ENCODE measurements at places on chromosomes 1 and 21.

DNA sequence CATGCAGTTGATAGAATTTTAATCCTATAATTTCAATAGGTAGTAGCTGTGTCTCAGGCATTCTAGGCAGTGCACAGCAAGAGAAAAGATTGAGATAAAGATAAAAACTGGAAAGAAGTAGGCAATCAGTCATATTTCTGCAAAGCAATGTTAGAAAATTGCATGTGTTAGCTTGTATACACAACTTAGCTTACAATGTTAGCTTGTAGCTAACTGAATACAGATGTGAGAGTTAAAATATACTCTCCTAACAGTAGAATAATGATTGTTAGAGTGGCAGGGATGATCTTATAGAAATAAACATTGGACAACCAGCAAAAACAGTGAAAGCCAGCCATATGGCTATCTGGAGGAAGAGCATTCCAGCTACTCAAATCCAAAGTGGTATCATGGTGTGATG lies 29.0 kb downstream of the PTPRC start:
- DNase-seq, result no peak

DNA sequence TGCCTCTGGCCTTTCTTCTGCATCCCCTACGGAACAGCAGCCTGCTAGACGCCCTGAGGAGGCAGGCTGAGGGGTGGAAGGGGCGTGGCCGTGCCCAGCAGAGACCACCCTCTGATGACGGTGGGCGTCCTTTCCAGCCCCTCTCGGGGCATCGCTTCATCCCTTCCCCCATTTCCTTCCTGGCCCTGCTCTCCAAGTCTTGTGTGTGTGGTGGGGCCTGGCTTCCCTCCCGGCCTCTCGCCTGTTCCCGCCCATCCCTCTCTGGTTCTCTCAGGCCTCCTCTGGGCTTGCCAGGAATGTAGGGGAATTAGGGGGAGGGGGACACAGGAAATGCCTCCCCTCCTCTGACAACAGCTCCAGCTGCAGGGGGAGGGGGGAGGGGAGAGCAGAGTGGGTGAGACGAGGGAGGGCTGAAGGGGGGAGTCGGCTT lies 51.1 kb downstream of the SKI start:
- DNase-seq, result no peak

- DNase-seq, result no peak
Observed at GRCh38 chr1:218717575-218717974, 372.4 kb downstream of the TGFB2 start.

- DNase-seq, result no peak
Observed at GRCh38 chr1:72105201-72105600, 177.1 kb downstream of the NEGR1 start.

DNA sequence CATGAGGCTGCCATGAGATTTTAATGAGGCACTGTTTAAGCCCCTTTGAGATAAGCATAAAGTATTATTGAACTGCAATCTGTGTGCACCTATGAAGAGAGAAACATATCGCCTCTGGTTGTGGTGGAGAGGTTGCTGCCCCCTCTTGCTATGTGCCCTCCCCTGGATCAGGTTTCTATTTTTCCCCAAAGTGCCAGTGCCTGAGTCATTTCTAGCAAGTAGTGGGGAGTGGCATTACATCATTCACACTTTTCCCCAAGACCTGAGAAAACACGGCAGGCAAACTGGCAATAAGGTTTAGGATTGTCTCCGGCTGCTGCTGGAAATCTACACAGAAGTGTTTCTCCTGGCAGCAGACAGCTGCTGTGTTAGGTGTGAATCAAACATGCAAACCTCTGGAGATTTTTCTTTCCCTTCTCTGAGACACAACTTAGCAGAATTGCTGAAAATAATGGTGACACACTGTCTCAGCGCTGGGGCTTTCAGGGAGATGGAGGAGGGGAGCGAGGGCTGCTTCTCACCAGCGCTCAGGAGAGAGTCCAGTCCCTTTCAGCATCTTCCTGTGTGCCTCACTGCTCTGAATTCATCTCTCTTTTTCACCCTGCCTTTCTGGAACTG lies 13.7 kb upstream of the RGS16 start:
- no peak for DNase-seq

GRCh38 chr1:95138223-95138622 lies 21.1 kb downstream of the TLCD4 start:
- DNase-seq, result no peak

DNA sequence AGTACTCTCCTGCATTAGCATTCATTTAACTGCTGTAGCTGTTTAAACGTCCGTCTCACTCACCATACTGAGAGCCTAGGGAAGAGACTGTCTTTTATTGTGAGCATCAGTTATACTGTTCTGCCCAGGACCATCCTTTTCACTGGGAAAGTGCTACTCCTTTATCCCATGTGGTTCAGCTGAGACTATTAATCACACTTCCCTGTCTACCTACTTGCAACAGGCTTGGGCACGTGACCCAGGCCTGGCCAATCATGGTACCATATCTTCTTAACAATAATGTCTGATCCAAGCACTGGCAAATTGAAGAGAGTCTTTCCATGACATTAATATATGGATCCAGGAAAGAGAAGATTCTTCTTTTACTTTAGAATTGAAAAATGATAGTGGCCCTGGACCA lies 108.1 kb downstream of the TM2D1 start:
- DNase-seq, result no peak

GRCh38 chr1:96968541-96968940 lies 247.0 kb downstream of the PTBP2 start:
- no peak for DNase-seq

GRCh38 chr1:24384251-24385090 lies 29.1 kb downstream of the STPG1 start:
- DNase-seq, result peak; percentile 63

GRCh38 chr1:84936116-84936810 lies 43.3 kb upstream of the LPAR3 start:
- DNase-seq, result peak; percentile 12
